ENCODE measurements at places on chromosomes 1 and 21.

DNA sequence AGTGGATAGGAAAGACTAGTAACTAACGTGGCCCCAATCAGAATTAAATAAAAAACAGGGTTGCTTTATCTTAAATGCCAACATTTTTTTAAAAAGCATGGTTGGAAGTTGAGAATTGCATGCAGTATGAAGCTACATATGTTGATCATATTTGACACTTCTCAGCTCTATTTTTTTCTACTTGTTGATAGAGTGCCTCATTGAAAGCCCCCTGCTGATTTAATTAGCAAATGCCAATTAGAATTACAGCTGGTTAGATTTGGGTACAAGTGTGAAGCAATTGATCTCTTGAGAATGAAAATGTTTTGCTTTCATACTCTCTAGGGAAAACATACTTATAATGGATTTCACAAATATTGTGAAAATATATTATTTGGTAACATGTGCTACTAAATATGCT, 40.5 kb downstream of the CHD1L start:
- no peak for DNase-seq

GRCh38 chr1:7931446-7931812, 9.2 kb downstream of the TNFRSF9 start:
- DNase-seq, result no peak

DNA sequence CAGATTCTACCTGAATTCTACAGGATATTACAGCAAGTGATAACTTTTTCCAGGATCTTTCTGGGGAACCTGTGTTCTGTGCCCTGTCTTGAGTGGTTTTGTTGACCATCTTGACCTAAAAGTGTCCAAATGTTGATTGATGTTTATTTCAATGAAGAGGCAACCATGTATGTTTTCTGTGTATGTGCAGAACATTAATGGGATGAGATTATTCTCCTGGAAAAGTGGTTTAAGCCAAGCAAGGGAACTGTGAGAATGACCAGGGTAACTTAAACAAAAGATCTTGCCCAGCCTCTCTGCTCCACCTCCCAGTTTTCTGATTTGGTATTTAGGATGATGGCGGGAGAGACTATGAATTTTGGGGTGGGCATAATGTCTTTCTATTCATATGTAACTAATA, 1.0 kb upstream of the SAMD13 start:
- DNase-seq, result no peak

- DNase-seq, result no peak
Measured at GRCh38 chr21:25313829-25314228, 293.5 kb downstream of the MRPL39 start.
